ENCODE measurements at places on chromosomes 6 and 20.

- peak; percentile 71 for DNase-seq
These were observed 260.3 kb downstream of the LRFN2 start for GRCh38 chr6:40326714-40327421.

- no peak for DNase-seq
These were observed 125.2 kb downstream of the KIF6 start for GRCh38 chr6:39599973-39600372.

- DNase-seq: no peak
These were observed 17.6 kb downstream of the SLC18B1 start for GRCh38 chr6:132780770-132781371.

GRCh38 chr6:89501753-89502152 lies 68.8 kb downstream of the ANKRD6 start:
- no peak for DNase-seq

- DNase-seq: no peak
These were observed 628.2 kb downstream of the COL12A1 start for GRCh38 chr6:74577619-74578018.

DNA sequence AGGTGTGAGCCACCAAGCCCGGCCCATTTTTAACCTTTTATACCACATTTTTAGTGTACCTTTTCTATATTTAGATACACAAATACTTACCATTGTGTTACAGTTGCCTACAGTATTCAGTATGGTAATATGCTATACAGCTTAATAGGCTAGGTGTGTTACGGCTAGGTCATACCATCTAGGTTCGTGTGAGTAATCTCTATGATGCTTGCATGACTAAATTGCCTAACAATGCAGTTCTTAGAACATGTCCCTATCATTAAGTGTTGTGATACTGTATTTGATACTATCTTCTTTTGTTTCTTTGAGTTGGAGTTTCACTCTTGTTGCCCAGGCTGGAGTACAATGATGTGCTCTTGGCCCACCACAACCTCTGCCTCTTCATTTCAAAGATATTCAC lies 387.7 kb upstream of the SASH1 start:
- no peak for DNase-seq

DNA sequence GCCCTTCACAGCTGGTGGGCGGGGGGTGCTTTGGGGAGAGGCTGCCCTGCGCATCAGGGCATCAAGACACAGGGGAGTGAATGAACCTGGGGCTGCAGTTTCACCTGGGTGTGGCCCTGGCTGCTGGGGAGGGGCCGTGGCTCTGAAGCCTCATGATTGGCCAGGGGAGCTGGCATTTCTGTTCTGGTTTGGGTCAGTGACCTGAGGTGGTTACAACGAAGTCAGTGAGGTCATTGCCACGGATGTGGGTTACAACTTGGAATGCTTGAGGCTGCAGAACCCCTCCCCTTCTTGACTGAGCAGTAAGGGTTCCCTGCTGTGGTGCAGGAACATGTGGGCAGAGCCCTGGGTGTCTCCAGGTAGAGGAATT lies 3.0 kb downstream of the TCEA2 start:
- DNase-seq: no peak

- DNase-seq: no peak
These were observed at the start of gene PRICKLE4 for GRCh38 chr6:41780551-41781365. TSS of gene PRICKLE4 (plus strand) at chr6:41780782. CDS start at chr6:41783474, 2,692 bp downstream.

DNA sequence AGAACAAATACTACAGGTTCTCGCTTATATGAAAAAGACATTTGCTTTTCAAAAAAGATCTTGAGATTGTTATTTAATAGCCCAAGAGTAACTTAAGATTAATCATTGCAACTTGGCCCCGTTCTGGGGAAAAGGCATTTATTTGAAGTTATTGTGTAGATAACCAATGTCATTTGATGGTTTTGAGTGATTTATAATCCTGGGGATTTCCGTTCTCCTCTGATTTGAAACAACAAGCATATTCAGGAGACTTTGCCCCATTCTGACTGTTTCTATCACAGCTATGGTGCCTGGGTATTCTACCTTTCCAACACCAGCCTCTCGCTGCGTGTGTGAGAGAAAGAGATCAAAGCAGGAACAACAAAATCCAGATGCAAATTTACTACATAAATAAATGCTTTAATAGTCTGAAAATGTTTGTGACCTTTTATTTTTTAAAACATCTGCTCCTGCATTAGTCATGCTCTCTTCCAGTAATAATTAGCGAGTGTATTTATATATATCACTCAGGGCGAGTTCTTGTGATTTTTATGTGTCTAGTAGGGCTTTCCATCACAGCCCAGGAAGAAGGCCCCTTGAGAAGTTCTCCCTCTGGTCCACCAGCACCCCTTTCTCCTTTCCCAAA lies 197.9 kb upstream of the FOXQ1 start:
- no peak for DNase-seq

GRCh38 chr6:87421576-87421975 lies 13.8 kb downstream of the CFAP206 start:
- no peak for DNase-seq

DNA sequence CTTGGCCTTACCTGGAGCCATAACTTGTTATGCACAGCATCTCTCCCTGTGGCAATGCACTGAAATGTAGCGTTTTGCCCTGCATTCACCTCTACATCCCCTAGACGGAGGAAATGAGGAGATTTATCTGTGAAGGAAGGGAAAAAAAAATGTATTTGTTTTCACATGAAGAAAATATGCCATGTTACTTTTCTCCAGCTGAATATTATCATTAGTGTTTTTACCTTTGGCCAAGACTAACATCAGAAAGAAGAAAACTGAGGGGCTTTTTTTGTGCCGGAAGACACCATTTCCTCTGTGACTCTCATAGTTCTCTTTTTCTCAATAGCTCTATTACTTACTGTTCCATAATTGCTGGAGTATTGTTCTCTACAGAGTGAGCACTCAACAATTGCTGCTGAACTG lies 280.4 kb downstream of the PTPRK start:
- no peak for DNase-seq

- no peak for DNase-seq
These were observed 2.6 kb downstream of the STK35 start for GRCh38 chr20:2104236-2104635.

GRCh38 chr6:137910843-137911456 lies 43.9 kb downstream of the TNFAIP3 start:
- DNase-seq: no peak

DNA sequence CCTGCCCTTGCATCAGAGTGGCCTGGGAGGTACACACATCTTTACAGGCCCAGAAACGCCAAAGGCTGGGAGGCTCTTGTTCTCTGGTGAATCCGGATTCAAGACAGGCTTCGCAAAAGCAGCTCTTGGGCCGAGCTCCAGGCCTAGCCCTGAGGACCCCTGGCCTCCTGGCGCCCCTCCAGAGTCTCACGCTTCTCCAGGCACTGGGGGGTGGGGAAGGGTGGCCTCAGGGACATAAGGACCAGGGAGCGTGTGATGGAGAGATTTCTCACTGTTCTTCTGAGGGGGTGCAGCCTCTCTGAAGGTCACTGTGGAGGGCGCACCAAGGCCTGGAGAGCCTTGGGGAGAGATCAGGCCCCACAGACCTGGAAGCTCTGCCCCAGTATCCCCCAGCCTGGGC lies 349.2 kb downstream of the ZFAND3 start:
- no peak for DNase-seq

DNA sequence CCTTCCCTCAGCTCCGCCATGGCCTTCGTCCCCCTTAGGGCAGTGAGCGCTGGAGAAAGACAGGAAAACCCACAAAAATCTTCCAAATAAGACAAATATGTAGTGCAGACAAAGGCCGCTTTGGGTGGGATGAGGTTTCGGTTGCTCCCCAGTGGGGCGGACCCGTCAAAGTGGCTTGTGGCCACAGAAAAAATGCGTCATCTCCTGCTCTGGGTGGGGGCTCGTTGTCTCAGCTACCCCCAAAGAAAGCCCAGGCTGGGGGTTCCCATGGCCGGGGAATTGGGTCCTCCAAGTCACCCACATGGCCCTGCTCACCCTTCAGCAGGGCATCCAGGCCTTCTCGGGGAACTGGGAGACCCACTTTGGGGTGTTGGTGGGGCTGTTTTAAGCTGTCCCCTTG lies 21.9 kb upstream of the SCUBE3 start:
- no peak for DNase-seq

GRCh38 chr6:119350952-119351372 lies 1.4 kb upstream of the MAN1A1 start:
- peak; percentile 16 for DNase-seq

Measured in COR-L47 (cell line).